ENCODE measurements at places on chromosomes 2 and 18.

DNA sequence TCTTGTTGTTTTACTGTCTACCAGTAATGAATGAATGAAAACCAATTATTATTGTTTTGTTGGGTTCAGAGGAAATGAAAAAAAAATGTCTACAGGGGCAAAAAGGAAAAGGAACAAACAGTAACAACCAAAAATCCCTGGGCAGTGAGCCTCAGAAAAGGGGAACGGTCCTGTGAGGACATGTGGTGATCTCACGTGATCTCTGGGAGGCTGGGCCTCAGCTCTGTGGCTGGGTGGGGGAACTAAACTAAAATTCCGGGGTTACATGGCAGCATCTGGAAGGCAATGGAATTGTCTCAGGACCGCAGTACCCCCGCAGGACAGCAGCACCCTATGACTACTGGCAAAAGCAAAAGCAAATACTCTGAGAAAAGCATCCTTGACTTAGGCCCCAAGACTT lies 80.1 kb downstream of the AFF3 start:
- DNase-seq, result no peak

- no peak for DNase-seq
These were observed 17.8 kb downstream of the DOK1 start for GRCh38 chr2:74572178-74572925.

GRCh38 chr2:33891616-33892015 lies 292.5 kb upstream of the FAM98A start:
- DNase-seq, result no peak

- DNase-seq, result no peak
These were observed 14.7 kb upstream of the CYRIA start for GRCh38 chr2:16680304-16680703.

GRCh38 chr2:236657215-236657614 lies 87.6 kb downstream of the ACKR3 start:
- DNase-seq, result no peak

DNA sequence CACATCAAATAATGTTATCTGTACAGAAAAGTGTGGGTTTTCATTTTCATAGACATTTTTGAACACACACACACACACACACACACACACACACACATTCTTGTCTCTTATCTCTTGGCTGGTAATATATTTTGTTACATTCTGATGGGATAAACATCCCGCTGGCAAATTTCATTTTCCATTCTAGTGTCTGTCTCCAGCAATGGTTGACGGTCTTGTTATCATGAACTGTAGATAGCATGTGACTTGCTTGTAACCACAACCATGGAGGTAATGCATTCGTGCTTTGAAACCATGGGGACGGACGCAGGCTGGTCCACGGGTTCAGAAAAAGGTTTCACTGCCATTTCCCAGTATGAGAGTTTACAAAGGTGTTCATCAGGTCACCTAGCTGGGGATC lies 156.4 kb downstream of the PPP1R1C start:
- DNase-seq, result no peak

- no peak for DNase-seq
These were observed 31.0 kb downstream of the TMEM87B start for GRCh38 chr2:112085916-112086669.

DNA sequence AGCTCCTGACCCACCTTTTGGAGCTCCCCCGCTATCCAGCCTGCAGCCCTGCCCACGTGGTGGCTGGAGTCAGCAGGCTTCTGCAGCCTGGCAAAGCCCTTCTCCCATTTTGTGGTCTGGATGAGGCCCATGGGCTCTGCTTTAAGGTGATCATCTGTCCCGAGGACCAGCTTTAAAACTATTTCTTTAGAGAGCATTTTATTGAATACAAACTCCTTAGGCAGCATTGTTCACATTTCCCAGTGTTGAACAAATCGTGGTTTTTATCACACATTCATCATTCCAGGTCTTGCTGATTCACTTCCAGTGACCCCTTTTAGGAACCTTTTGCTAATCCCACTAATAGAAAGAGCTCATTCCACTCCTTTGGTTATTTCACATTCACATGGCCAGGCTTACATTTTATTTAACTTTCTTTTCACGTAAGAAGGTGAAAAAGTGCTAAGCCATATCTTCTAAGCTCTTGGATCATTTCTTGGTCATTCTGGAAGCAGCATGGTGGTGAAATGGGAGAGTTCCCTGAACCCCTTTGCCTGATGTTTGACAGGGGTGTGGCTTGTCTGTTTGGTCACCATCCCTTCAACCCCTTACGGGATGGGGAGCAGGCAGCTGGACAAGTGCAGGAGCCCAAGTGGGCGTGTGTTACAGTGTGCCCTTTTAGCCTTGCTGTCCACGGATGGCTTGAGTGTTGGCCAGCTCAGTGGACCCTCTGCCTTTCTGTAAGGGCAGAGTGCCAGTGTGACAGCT lies 80.4 kb upstream of the RAPGEF4 start:
- no peak for DNase-seq

GRCh38 chr2:172358691-172359556 lies 68.5 kb upstream of the ITGA6 start:
- DNase-seq, result no peak

- no peak for DNase-seq
These were observed 112.6 kb downstream of the DDX1 start for GRCh38 chr2:15704086-15704787.

DNA sequence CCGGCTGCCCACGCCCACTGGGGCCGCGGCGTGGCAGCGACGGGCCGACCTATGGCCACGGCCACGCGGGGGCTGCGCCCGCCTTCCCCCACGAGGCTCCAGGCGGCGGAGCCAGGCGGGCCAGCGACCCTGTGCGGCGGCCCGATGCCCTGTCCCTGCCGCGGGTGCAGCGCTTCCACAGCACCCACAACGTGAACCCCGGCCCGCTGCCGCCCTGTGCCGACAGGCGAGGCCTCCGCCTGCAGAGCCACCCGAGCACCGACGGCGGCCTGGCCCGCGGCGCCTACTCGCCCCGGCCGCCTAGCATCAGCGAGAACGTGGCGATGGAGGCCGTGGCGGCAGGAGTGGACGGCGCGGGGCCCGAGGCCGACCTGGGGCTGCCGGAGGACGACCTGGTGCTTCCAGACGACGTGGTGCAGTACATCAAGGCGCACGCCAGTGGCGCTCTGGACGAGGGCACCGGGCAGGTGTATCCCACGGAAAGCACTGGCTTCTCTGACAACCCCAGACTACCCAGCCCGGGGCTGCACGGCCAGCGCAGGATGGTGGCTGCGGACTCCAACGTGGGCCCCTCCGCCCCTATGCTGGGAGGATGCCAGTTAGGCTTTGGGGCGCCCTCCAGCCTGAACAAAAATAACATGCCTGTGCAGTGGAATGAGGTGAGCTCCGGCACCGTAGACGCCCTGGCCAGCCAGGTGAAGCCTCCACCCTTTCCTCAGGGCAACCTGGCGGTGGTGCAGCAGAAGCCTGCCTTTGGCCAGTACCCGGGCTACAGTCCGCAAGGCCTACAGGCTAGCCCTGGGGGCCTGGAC lies 253.2 kb downstream of the GLI2 start:
- no peak for DNase-seq

DNA sequence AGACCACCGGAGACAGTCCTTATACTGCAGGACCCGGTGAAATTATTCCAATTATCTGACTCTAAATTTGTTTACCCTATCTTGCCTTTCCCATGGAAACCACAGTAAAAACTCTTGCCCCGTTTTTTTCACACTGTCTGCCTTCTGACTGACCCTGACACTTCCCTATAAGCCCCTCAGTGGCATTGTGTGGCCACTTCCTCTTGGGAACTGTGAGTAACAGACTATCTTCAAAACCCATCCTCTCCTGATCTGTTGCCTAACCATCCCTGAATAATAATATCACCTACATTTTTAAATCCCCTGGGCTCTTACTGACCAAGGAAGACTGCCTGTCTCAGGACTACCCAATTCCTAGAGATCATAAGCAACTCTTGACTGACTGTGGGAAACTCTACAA lies 42.6 kb upstream of the RNF152 start:
- DNase-seq, result no peak

GRCh38 chr2:106972782-106973181 lies 86.8 kb upstream of the ST6GAL2 start:
- no peak for DNase-seq

- DNase-seq, result no peak
These were observed 997 bp upstream of the DRC1 start for GRCh38 chr2:26400723-26401122.

- peak; percentile 34 for DNase-seq
These were observed 140.3 kb upstream of the FOSL2 start for GRCh38 chr2:28252311-28252710.

- DNase-seq, result no peak
These were observed 1.4 kb downstream of the CEP76 start for GRCh38 chr18:12701161-12701560.

DNA sequence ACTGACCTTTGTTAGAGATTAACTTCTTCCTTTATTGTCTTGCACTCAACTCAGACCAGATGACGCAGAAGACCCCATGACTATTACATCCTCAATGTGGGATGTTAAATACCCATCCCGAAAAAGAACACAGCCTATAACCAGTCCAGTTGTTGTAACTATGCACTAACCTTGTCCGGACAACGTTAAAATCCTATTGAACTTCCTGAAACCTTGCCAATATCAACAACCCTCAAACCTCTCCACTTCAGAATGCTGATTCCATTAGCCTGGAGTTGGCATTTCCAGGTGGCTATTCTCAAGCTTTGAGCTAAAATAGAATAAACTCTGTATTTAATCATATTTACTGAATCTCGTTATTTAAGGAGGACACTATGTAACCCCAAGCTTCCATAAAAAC lies 13.6 kb downstream of the NMS start:
- no peak for DNase-seq

- no peak for DNase-seq
These were observed 116.8 kb upstream of the EPC2 start for GRCh38 chr2:148527488-148528340.

DNA sequence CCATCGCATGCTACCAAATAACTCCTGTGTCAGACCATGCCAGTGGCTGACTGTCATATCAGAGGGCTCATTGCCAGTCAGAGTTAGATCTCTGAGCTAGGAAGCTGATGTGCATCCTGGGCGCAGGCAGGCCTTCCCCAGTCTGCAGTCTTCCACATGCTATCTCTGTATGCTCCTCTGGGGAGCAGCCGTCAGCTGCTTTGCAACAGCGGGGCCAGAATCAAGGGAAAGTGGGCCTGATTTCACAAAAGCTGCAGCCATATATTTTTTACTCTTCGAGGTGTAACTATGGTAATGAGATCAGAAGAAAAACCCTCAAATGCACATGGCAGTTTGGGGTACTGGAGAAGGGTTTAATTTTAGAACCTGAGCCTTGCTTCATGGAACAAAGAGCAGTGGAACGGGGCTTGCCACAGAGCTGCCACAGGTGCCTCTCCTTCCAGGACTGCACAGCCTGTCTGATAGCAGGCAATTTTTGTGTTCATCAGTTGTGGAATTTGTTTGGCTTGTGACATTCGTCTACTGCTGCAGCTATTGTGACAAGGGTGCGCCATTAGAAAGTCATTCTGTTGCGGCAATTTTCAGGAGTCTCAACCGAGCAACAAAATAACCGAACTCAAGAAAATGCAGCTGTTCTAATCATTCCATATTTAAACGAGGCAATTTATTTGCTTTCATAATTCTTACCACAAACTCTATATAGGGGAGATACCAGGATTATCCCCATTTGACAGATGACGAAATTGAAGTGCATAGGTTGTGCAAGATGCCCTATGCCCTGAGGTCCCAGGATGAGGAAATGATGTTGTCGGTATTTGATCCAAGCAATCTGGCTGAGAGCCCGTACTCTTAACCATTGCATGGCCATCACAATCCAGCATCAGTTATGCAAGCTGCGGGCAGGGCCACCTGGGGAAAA lies 109.6 kb upstream of the CYRIA start:
- DNase-seq, result no peak

GRCh38 chr18:58194028-58194427 lies 150.0 kb downstream of the NEDD4L start:
- DNase-seq, result no peak

- no peak for DNase-seq
These were observed 799.4 kb downstream of the CNTNAP5 start for GRCh38 chr2:124824441-124824840.

- DNase-seq, result no peak
These were observed 5.4 kb downstream of the KLHL14 start for GRCh38 chr18:32767400-32767799.

DNA sequence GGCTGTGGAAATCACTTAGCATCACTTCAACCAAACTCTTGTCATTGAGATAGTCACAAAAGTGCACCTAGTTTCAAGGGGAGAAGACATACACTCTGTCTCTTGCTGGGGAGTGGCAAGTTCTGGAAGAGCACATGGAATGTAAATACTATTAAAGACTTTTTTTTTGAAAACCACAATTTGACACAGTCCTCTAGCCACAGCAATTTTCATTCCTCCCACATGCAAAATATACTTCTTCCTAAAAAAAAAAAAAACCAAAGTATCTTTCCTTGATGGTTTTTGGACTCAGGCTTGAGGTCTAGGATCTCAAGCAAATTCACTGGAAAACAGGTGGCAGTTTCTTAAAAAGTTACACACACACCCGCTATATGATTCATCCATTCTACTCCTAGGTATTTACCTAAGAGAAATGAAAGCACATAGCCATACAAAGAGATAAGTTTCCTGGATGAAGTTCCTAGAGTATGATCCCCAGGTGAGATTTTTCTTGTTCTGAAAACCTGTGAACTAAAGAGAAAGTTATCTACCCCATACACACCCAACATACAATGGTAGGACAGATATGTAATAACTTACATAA lies 295.8 kb downstream of the SP3 start:
- DNase-seq, result no peak

DNA sequence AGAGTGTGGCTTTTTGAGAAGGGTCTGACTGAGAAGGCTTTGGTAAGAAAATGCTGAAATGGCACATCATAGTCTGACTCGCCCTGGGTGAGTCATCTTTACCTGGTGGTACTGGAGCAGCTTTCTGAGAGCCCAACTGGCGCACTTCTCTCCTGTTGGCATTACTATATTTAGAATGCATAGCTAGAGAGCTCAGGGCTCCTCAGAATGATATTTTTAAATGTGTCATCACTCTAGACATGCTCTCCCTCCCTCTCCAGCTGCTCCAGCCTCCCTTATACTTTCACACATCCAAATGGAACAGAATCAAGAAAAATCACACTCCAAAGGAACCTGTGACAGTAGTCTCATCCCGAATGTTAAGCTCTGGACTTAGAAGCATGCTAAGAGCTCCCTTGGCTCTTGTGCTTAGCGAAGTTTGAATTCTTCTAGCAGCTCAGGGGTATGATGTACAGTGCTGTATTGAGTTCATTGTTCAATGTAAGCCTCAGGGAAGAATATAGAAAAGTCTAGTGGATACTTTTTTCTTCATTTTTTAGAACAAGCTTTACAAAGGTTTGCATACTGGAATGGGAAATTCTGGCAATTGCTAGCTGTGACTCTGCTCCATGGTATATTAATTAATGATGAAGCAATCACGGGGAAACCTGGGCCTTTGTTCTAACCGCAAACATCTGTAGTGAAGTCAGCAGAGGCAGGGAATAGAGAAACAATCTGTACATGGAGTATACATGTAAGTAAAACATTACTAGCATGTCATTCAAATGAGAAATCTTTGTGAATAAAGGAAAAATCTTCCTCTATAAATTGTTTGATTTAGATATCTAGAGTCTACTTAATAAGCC lies 751.2 kb upstream of the NRXN1 start:
- DNase-seq, result no peak

- DNase-seq, result no peak
These were observed 235.5 kb downstream of the HDAC4 start for GRCh38 chr2:239165206-239165831.
